Stimulated activated CD4-positive, alpha-beta T cell treated with anti-CD3 and anti-CD28 coated beads, Interleukin-4, amount 100 ng/mL, for 4 hours (primary cell): ENCODE measurements at places on chromosomes 2 and 18.

GRCh38 chr2:69620870-69621269 lies 22.7 kb downstream of the AAK1 start:
- DNase-seq = no peak

DNA sequence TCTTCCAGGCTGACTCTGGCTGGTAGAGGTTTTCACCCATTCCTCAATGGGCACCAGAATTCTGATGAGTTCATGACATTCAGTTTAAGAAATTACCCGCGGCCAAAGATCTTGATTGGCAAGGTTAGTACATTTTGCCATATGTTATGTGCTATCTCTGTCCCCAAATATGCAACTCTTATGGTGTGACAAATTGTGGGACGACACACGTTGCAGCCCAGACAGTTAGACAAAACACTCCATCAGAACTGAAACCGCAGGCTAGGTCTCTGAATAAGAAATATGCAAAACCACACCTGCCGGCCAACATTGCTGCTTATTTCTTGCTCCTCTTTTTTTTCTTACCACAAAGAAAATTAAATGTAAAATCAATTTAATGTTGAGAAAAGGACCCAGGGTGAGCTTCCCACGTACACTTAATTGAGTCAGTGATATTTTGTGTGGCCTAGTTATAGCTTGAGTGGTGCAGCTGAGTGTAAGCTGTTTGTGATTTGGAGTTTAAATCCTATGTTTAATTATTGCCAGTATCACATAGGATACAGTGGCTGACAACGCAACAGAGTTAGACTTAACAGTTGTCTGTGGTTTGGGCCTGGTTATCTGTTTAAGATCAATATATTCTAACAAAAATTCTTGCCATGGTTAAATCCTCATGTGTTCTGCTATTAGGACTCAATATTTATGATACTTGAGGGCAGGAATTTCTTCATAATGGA lies 35.7 kb upstream of the LTBP1 start:
- no peak for DNase-seq

- DNase-seq = no peak
Measured at GRCh38 chr18:76005632-76006208, 489.3 kb downstream of the ZNF516 start.

- no peak for DNase-seq
Measured at GRCh38 chr18:56740645-56741044, 89.5 kb downstream of the WDR7 start.

- no peak for DNase-seq
Measured at GRCh38 chr18:32596501-32596900, 125.8 kb upstream of the GAREM1 start.

DNA sequence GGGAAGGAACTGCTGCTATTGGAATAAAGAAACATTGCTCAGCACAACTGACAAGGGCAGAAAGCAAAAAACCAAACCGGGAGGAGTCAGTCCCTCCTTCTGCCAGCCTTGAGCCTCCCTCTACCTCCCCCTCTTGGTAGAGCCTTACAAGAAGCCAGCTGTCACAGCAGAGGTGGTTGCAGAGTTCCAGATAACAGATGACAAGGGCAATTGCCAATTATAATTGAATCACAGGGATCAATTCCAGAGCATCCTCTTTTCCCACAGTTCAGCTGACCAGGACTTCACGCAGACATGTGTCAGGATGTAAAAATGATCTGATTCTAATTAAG lies 548.2 kb upstream of the LRRTM1 start:
- no peak for DNase-seq

- DNase-seq = no peak
Measured at GRCh38 chr2:231672617-231673347, 35.5 kb upstream of the PTMA start.

- DNase-seq = peak; percentile 36
Measured at GRCh38 chr2:43059183-43059897, 167.1 kb downstream of the ZFP36L2 start.

DNA sequence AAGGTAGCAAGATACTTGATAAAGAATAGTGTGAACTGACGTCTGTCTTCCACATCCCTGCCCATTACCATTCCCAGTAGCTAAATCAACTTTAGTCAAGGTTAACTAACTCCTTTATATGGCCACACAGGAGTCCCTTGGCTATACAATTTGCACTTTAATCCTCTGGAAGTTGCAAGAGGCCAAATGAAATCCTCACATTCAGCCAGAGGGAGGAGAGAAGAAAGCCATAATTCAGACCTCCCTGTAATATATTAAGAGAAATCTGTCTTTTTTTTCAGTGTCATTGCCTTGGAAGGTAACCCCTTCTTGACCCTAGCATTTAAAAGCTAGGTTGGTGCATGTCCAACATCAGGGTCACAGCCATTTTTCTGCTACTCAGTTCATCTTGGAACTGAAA lies 317.8 kb downstream of the NRXN1 start:
- no peak for DNase-seq

DNA sequence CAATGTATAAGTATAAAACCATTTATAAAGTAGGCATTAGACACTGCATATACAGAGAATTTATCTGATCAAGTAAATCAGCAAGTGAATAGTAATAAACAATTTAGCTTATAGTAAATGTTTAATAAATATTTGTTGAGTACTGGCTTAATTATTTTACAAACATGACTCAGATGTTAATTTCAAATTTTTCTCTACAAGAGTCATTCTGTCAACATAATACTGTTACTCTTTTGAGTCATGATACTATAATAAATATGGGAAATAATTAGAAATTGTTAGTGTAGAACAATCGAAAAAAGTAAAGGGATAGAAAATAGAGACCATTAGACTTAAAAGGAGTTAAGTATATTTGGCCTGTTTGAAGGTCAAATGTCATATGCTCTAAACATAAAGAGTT lies 133.6 kb upstream of the MC4R start:
- DNase-seq = no peak

DNA sequence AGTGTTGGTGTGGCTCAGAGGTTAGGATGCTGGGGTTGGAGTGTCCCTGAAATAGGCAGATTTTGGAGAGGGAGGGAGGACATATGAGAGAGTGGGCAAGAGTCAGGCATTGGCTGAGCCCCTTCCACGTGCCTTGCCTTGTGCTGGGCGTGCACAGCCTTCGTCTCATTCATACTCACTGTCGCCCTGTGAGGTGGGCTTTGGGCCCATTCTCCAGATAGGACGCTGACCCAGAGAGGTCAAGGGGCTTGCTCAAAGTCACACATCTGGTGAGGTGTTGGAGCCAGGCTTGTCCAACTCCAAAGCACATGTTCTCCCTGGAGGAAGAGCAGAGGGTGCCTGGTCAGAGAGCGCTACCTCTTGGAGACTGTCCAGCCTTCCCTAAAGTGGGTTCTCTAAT lies 166.8 kb downstream of the DYSF start:
- DNase-seq = no peak

DNA sequence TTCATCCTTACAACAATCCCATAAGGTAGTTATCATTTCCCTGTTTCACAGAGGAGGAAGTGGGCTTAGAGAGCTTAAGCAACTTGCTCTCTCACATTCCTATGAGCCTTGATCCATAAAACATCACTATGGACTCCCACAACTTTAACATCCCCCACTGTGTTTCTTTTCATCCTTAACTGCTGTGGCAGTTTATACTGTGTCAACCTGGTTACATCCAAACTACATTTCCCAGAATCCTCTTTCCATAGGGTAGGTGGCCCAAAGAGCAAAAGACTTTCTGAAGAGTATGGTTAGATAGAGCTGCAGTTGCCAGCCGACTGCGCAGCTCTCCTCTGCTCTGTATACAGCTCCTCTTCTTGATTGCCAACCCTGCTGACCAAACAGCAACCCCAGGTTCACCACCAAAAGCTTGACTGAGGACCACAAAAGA lies 22.5 kb downstream of the MAP3K2 start:
- no peak for DNase-seq

GRCh38 chr2:230661072-230661957 lies 51.3 kb upstream of the CAB39 start:
- peak; percentile 62 for DNase-seq

- DNase-seq = no peak
Measured at GRCh38 chr2:98519851-98520250, 75.2 kb downstream of the INPP4A start.

GRCh38 chr2:17543848-17544247 lies 3.4 kb downstream of the VSNL1 start:
- DNase-seq = no peak

DNA sequence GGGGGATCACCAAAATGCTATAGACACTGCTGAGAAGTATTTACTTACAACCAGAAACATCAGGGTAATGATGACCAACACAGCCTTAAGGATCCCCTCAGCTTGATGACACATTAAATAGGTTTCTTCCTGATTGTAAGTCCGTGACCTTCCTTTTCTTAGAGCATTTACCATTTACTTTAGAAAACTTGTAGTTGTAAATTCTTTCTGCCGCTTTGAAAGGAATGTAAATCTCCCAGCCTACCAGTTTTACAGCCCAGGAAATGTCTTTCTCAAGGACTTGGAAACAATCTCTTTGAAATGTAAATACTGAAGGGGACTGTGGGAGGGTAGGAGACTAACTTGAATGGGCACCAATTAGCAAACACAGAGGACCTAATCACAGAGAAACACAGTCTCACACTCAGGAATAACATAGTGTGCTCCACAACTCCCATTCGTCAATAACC lies 278.6 kb downstream of the DSC3 start:
- DNase-seq = no peak

DNA sequence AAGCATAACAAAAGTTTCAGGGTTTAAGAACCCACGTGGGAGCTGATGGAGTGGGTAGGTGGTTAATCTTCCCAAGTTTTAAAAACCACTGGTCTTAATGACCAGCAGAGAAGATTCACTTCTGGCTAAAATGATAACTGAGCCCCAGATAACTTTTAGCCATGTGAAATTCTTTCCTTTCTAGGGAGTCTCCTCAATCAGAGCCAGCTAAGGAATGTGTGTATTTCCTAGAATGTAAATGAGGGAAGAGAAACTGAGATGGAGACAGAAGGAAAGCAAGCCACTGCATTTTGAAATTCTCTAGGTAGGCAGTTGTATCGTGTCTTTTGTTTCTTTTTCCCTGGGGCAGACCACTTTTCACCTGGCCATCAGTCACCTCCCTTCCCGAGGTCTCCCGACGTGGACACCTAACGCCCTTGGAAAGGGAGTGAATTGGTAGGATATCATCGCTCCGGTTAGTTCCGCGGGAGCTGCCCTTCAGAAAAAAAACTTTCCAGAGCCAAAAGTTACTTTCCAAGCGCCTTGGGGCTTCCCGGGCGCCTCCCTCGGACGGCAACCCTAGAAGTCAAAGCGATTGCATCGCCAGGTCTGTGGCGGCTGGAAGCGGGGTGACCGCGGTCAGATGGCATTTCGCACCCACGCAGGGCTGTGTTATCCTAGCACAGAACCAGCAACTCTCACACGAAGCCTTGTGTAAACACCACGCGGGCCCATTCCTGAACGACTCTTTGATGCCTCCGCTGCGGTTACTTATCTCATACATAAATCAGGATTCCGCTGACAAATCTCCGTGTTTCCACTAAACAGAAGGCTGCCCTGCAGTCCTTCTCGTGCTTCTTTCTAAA lies 1.3 kb downstream of the COLEC12 start:
- DNase-seq = no peak

GRCh38 chr2:21070341-21071257 lies 26.7 kb upstream of the APOB start:
- no peak for DNase-seq

DNA sequence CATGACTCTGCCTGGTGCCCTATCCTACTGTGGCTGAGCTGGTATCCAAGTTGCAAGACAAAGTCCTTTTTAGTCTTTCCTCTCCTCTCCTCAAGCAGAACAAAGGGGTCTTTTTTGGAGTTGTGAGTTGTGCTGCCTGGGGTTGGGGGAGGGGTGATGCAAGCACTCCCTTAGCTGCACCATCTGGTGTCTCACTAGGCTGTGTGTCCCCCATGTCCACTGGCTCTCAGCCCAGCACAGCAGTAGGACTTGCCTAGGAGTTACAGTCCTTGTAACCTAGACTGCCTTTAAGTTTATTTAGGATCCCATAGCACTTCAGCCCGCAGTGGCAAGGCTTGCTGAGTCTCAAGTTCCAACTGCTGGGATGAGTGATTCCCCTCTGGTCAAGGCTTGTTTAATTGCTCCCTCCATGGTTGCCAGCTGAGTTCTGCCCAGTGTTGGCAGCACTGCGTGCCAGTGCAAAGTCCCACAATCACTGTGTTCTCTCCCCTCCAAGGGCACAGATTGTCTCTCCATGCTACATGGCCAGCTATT lies 13.2 kb upstream of the ILKAP start:
- no peak for DNase-seq
